ENCODE measurements at places on chromosomes 7 and 10.

GRCh38 chr10:15794569-15794968, 65.7 kb downstream of the MINDY3 start:
- DNase-seq, result no peak

GRCh38 chr7:148212731-148213130, 377.8 kb upstream of the C7orf33 start:
- no peak for DNase-seq

DNA sequence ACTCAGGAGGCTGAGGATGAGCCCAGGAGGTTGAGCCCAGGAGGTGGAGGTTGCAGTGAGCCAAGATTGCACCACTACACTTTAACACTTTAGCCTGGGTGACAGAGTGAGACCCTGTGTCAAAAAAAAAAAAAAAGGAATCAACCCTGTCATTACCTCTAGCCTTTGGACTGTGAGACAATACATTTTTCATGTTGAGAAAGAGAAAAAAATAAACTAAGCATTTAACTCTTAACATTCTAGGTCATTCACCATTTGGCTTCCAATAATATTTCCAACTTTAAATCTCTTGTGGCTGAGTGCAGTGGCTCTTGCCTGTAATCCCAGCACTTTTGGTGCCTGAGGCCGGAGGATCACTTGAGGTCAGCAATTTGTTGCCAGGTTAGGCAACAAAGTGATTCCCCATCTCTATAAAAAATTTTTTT, 41.9 kb upstream of the TPST1 start:
- DNase-seq, result no peak

- no peak for DNase-seq
Observed at GRCh38 chr7:77619314-77619713, 76.9 kb upstream of the RSBN1L start.

- DNase-seq, result no peak
Observed at GRCh38 chr10:94025806-94026205, 32.1 kb downstream of the PLCE1 start.
